ENCODE measurements at places on chromosomes 1 and 21.

DNA sequence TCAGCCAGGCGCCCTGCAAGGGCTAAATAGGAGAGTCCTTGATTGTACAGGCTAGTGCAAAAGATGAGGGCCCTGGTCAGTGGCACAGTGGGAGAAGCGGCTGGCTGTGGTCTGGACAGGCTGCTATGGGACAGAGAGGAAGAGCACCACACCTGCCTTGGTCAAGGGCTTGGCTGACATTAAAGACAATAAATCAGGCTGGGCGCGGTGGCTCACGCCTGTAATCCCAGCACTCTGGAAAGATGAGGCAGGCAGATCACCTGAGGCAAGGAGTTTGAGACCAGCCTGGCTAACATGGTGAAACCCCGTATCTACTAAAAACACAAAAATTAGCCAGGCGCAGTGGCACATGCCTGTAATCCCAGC, 62.9 kb downstream of the NID1 start:
- DNase-seq = no peak

GRCh38 chr1:226967665-226968064, 27.6 kb downstream of the COQ8A start:
- DNase-seq = no peak

DNA sequence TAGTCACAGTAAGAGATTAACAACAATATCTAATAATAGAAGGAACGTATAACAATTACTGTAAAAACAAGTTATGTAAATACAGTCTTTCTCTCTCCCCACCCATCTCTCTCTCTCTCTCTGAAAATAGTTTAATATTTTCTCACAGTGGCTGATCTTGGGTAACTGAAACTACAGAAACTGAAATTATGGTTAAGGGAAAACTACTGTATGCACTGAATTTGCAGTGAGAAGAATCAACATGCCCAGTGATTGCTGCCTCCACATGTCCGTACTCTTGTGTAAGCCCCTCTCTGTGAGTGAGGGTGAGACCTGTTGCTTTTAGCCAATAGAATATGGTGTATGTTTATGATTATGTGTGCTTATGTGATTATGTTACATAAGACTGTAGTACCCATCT, 1.6 kb downstream of the KRTAP6-1 start:
- no peak for DNase-seq

DNA sequence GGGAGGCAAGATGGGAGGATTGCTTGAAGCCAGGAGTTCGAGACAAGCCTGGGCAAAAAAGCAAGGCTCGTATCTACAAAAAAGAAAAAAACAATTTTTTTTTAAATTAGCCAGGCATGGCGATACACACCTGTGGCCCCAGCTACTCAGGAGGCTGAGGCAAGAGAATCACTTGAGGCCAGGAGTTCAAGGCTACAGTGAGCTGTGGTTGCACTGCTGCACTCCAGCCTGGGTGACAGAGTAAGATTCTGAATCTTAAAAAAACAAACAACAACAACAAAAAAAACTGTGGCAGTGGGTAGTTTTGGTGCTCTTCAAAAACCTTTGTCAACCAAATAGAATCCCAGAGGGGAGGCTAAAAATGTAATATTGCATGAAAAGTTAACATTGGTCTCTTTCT, 734 bp downstream of the PTPN22 start:
- no peak for DNase-seq

- DNase-seq = peak; percentile 83
These were observed 15.6 kb upstream of the RAP1A start for GRCh38 chr1:111603979-111604378.

- DNase-seq = no peak
These were observed 134.8 kb downstream of the PBX1 start for GRCh38 chr1:164693564-164694359.

DNA sequence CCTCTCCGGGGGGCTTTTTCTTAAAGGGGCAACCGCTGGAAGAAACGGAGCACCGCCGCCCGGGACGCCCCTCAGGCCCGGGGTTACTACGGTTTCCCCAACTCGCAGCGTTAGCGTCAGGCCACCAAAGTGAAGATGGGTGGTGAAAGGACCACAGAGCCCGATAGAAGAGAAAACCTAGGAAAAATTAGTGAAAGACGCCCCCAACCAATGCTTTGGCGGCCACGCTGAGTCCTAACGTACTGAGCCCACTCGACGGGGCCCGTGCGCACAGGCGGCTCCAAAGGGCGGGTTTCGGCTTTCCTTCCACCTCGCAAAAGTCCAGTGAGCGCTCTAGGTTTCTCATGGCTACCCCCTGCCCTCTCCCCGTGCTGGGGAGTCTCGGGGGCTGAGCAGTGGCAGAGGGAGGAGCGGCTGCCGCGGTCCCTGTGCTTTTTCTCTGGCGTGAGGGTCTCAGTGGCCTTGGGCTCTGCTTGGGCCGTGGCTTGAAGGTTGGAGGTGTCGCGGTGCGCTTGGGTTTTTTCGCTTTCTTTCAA, 12.2 kb upstream of the SPEN start:
- DNase-seq = no peak

GRCh38 chr21:27168084-27168483, 201.2 kb upstream of the ADAMTS5 start:
- DNase-seq = no peak

DNA sequence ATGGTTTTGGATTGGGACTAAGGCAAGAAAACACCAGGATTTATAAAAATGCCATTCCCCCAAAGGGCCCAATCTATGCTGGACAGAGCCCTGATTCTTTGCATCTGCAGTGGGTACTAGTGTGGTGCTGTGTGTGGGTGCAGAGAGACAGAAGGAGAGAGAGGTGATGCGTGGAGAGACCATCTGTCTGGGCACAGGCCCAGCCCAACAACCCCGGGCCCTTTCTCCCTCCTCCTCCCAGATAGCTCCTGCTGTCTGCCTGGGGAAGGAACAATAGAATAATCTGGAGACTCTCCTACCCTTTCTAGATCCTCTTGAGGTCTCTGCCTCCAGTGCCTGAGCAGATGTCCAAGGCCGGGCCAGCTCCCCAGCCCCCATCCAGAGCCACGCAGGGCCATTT, 15.1 kb downstream of the KIAA1614 start:
- no peak for DNase-seq

DNA sequence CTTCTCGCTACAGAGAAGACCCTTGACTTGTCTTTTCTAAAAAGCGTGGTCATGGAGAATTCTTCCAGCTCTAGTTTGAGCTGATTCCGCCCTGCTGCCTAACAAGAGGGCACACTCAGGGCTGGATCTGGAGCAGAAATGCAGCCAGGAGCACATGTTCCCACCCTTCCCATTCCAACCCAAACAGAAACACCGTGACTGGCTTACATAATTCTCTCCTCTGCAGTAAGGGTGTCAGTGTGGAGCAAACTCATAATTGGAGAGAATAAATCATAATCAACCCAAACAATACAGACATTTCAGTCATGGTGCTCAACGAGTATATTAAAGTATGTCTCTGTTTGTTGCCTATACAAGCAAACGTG, 34.5 kb downstream of the CTNNBIP1 start:
- no peak for DNase-seq

- no peak for DNase-seq
These were observed 146.4 kb downstream of the LRIG2 start for GRCh38 chr1:113219377-113219776.

DNA sequence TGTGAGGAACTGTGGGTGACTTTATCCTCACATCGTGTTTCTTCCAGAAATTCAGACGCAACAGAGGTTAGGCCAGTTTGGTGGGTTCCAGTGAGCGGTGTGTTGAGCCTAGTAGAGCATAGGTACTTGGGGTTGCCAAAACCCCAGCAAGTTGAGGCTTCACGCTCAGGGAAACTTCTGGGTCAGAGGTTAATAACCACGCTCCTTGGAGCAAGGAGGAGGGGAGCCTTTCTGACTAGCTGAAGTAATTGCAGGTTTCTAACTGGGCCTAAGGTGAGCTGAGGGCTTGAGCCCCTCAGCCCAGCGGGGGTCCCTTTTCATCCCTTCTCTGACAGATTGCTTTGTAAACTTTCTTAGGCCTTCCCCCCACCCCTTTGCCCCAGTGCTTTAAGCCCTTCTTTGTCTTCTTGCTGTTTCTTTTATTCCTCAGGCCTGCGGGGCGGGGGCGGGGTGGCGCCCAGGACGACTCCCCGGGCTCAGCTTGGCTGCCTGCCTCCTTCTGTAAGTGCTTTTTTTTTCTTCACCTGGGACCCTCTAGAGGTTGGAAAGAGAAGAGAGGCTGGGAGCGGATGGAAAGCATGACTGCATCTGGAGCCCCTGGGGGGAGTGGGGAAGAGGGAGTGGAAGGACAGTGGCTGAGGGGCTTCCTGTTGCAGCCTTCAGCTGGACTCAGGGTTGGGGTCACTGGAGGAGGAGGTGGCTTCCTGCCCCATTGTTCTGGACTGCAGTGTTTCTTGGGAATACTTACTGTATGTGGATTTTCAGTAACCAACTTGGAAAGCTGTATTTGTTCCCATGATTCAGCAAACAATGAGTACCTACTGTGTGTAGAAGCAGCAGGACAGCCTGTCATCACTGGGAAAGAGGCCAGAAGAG, 1.3 kb upstream of the ZNF436 start:
- DNase-seq = no peak

GRCh38 chr1:90850181-90850897, 133.2 kb upstream of the BARHL2 start:
- DNase-seq = no peak

DNA sequence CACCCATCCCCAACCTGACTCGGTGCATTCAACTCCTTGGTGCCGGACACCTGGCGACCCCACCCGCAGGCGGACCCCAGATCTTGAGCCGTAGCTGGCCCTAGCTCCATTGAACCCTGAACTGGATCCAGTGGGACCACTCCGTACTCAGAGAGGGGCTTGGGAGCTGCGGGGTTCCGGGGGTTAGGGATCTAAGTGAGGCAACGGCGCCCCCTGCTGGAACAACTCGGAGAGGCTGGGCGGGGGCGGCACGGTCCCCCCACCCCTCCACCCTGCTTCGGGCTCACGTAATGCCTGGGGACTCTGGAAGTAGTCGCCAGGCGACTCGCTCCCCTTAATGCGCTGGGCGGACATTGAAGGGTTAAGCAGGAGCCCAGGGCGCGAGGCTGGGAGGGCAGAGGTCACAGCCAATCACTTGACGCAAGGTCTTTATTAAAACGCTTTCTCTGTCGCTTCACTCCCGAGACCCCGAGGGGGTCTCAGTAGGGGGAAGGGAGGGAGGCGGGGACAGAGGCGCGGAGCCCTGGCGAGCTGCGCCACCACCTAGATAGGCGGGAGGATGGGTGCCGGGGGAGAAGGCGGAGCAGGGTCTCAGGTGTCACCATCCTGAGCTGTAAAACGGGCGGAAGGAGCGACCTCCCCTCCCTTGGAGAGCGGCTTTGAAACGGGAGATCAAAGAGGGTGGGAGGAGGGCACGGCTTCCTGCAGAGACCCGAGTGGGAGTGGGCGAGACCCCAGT, 704 bp upstream of the CRABP2 start:
- DNase-seq = peak; percentile 64

DNA sequence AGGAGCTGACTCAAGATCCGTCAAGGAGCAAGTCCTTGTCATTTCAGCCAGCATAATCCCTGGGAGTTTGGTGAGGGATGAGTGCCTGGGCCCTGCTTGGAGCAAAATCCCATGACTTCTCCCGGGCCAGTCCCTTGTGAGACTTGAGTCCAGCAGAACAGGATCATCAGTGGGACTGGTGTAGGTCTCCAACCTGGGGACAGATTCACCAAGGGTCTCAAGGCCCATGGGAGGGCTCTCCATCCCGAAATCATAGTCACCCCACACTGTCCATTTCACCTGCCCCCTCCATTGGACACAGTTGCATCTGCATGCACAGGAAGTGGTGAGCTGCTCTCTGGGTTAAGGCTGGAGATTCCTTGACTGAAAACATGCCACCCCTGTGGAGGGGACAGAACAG, 178.2 kb downstream of the FOXD2 start:
- no peak for DNase-seq

- DNase-seq = no peak
These were observed 8.6 kb upstream of the NKAIN1 start for GRCh38 chr1:31248276-31248675.

GRCh38 chr1:25997828-25998761, at the start of gene PAFAH2:
TSS of gene PAFAH2 (minus strand) at chr1:25998063. CDS start at chr1:25990816, 7,247 bp downstream.
- peak; percentile 97 for DNase-seq

DNA sequence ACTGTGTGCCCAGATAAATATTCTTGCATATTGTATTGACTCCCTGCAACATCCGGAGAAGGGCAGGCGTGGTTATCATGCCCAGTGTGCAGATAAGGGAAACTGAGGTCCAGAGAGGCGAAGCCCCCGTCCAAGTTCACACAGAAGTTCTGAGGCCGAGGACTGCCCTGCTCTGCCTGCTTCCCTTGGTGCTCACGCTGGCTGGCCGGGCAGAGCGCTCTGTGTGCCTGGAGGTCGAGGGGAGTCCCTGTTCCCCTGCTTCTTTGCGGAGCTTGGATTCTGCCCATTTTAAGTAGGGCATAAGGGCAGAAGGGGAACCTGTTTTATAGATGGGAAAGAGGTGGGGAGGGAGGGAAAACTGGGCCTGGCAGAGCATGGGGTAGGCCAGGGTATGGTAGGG, 92.8 kb upstream of the ACTL8 start:
- DNase-seq = no peak

DNA sequence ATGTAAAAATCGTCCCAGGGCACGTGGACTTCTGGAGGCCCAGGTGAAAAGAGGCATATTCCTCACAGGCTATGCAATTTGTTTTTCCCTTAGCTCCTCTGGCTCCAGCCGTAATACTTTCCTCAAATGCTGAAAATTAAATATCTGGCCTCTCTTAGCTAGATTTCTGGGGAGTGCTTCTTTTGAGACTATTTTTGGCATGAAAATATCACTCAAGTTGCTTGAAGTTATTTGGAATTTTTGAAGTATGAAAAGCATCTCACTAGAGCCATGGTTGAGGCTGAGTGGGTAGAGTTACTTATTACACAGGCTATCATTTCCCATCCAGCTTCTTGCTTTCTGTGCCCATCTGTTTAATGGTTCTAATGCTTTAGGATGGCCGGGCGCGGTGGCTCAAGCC, 59.7 kb downstream of the MYOM3 start:
- no peak for DNase-seq

DNA sequence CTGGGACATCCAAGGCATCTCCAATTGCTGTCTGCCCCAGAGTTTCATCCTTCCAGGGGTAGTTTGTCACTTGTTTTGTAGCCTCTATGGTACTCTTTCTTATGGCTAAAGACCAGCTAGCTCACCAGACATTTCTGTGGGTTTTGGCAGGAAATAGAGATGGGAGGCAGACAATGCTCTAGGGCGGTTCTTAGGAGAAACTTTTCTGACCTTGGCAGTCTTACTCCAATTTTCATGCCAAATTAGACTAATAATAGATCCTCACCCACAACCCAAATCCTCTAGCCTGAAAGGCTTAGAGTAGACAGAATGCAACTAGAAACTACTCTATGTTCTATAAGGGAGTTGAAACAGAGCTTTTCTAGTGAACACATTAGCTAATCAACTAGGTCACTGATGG, 69.8 kb downstream of the LRIG2 start:
- no peak for DNase-seq
